ENCODE measurements at places on chromosomes 6 and 20.

- no peak for DNase-seq
These were observed 8.6 kb downstream of the ULBP2 start for GRCh38 chr6:149950423-149950822.

GRCh38 chr20:47396762-47397476 lies 40.4 kb upstream of the ZMYND8 start:
- no peak for DNase-seq

- DNase-seq = no peak
These were observed 14.8 kb downstream of the KIAA1755 start for GRCh38 chr20:38245753-38246152.

GRCh38 chr6:47221565-47221964 lies 88.1 kb downstream of the TNFRSF21 start:
- DNase-seq = no peak

GRCh38 chr20:60000271-60001042 lies 42.2 kb downstream of the CDH26 start:
- no peak for DNase-seq

DNA sequence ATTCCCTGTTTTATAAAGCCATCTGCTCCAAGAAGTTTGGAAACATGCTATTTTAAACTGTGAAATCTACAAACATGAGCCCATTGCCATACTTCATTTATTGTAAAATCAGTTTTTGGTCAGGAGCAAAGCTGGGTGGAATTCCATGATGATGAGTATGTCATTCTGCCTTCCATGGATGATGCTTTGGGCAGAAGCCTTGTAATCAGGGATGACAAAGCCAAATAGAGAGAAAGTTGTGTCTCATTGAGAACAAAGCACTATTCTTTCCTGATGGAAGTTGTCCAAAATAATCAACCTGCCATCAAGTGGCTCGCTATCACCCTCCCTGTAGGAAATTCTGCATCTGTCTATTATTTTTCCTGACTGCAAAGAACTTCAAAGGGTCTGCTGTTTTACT lies 313.0 kb upstream of the DEFB112 start:
- peak; percentile 50 for DNase-seq

Data from foreskin melanocyte (primary cell).